ENCODE measurements at places on chromosomes 12 and 14.

GRCh38 chr12:46087916-46088439 is 97.6 kb upstream of the SCAF11 start:
- DNase-seq: no peak

GRCh38 chr12:109777544-109777943 is 55.7 kb downstream of the TRPV4 start:
- DNase-seq: peak; percentile 49

DNA sequence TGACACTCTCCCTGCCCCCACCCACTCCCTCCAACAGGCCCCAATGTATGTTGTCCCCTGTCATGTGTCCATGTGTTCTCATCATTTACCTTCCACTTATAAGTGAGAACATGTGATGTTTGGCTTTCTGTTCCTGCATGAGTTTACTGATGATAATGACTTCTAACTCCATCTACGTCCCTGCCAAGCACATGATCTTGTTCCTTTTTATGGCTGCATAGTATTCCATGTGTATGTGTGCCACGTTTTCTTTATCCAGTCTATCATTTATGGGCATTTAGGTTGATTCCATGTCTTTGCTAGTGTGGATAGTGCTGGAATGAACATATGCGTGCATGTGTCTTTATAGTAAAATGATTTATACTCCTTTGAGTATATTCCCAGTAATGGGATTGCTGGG is 100.0 kb upstream of the LHX5 start:
- DNase-seq: no peak

- DNase-seq: no peak
Observed at GRCh38 chr14:94124582-94125377, 4.6 kb downstream of the IFI27L2 start.

- DNase-seq: no peak
Observed at GRCh38 chr14:56422703-56423213, 156.8 kb upstream of the TMEM260 start.

DNA sequence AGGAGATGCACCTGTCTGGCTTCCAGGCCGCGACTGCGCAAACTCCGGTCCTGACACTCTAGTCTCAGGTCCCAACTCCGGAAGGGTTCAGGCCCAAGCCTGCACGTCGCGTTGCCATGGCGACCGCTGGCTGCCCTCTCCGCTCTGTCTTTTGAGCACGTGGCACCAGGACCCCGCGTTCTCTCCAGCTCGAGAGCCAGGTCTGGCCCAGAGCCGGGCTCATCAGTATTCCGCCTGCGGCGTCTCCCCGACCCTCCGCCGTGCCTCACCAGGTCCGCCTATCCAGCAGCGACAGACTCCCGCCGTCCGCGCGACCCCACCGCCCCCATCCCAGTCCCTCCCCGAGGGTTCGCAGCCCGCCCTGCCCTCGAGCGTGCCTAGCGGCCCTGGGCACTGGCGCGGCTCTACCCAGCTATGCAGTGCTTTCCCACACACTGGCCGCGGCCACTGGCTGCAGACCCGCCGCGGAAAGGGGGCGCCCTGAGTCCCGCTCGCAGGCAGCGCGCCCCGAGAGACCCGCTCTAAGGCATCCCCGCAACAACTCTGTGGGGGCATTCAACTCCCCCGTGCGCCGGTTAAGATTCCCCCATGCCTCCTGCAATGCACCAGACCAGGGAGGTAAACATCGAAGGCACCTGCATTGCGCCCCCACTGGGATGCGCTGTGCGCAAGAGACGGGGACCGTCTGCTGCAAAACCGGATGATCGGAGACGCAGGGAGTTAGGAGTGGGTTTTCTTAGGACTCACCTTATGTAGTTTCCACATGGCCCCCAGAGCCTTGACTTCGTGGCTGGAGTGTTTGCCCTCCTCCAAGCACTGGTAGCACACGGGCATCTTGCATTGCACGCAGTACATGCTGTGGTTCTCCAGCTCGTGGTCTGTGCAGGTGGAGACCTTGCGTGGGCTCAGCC is 1.3 kb downstream of the TRIM9 start:
- DNase-seq: peak; percentile 45

DNA sequence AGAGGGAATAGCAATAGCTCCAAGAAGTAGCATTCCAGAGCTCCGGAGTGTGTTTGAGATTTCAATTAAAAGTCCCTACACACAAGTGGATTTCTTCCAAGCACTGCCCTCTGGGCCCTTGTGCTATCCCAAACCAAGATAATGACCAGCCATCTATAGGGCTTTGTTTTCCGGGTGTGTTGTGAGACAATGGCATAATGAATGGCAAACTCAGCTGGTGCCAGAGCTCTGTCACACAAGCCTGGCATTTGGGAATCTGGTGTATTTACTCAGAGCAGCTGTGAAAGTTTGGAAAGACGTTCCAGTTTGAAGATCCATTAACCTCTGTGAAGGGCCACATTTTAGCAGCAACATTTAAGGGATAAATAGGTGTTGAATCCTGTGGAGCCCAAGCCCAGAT is 61.2 kb upstream of the TMTC2 start:
- no peak for DNase-seq

GRCh38 chr14:34161351-34162082 is 210.6 kb upstream of the EGLN3 start:
- no peak for DNase-seq

- DNase-seq: no peak
Observed at GRCh38 chr14:81550001-81550637, 16.5 kb upstream of the SEL1L start.

DNA sequence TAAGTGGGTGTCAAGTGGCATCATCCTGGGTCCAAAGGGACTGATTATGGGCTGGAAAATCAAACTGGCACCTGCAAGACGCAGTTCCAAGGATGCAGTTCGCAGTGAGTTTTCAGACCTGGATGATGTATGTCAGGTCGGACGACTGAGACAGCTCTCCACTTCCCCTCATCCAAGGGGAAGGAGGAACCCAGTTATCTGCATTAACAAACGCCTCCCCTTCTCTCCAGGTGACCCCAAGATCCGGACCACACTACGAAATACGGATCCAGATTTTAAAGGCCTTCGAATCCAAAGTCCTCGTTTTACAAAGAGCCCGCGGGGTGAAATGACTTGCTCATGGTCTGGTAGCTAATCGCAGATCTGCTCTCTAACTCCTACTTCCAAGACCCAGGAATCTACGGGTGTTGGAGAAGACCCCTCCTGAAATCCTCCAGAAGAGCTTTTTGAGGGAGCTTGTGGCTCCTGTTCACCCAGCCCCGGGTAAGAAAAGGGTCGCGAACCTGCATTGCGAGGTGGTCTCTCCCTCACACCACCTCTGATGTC is 460 bp upstream of the SYNE2 start:
- no peak for DNase-seq

- no peak for DNase-seq
Observed at GRCh38 chr12:24133384-24133783, 183.9 kb upstream of the SOX5 start.

GRCh38 chr12:66555113-66555512 is 123.8 kb downstream of the GRIP1 start:
- DNase-seq: no peak

DNA sequence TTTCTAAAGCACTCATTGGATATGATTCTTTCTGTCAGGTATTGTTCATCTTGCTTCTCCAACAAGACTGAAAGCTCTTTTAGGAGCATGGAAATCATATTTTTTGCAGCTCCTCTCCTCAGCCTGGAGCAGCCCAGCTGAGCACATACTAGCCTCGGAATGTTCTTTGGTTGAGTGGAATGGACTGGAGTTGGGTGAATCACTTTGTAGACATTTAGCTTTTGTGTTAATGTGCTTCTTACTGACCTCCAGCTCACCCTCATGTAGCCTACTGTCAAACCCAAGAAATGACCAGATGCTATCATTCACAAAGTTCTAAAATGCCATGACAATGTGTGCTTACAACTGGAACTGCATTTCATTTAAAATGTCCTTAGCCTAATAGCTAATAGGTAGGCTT is 161.1 kb downstream of the NUAK1 start:
- DNase-seq: no peak

DNA sequence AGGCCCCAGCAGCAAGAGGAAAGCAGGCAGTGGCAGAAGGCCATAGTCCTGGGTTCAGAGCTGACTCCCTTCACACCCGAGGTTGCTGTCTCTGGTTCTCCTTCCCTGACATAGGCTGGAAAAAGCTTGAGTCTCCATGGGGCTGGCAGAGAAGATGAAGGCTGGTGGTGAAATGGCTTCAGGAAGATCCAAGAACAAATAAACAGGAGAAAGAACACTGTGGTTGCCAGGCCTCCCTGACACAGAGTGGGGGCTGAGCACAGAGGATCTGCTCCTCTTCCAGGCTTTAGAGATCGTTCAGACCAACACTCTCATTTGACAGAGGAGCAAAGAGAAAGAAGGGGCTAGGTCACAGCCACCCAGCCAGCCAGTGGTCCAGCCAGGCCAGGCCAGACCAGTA is 14.3 kb downstream of the HDAC7 start:
- DNase-seq: no peak
